NCI-H2171 treated with DMSO at 0.1 percent for 48 hours (cell line): ENCODE measurements at places on chromosomes 5 and 9.

DNA sequence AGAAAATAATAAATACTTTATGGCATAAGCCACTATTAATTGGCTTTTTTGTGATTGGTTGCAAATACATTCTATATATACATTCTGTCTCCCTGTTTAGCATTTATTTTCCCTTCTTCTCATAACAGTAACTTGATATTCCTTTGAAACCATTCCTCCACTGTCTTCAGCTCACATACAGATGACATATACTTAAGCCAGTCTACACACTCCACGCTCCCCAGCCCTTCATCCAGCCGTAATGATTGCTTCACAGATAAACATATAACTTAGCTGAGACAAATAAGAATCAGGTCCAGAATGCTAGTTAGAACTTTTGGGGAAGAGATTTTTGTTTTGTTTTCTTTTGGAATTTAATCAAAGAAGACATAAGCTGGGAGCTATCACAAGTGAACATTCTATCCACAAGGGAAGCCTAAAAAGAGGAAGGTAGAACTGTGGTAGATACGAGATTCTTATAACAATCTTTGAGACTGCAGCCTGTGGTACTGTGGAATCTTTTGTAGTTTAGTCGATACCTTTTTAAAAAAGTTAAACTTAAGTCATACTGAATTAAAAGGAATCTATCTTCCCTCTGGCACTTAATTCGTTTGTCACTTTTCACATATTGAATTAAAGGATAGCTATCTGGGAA is 365.1 kb upstream of the PRR16 start:
- no peak for DNase-seq

- DNase-seq: no peak
These were observed 14.7 kb downstream of the PITX1 start for GRCh38 chr5:135019314-135019713.

DNA sequence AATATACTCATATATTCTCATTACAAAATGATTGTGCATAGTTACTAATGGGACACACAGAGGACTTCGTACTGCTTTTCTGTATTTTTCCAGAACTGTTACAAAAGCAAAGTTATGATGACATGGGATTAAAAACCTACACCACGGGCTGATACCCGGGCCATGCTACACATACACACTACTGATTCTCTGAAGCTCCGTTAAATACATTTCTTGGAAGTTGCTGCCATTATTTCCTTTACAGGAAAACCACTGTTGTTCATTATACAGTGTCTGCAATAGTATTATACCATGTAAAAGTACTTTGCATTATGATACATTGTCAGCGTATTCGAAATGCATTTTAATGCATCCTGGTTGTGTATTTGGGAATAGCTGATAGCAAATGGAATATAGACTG is 32.5 kb downstream of the EBF1 start:
- DNase-seq: no peak

GRCh38 chr5:54883374-54884194 is 101.8 kb downstream of the ESM1 start:
- peak; percentile 43 for DNase-seq

DNA sequence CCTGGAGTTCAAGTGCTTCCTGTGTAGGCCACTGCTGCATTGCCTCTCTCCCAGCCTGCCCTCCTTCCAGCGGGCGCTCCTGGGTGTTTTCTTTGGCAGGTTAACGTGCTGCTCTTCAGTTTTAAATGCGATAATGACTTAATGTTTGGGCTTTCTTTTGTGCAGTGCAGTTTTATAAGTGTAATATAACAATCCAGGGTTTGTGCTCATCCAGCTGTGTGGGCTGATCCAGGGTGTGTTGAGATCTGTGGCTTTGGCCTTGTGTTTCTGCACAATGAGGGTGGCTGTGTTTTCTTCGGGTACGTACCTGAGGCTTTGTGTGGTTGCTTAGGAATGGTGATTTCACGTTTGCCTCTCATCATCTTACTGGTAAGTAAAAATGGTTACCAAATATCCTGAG is 50.6 kb downstream of the PCSK5 start:
- no peak for DNase-seq

DNA sequence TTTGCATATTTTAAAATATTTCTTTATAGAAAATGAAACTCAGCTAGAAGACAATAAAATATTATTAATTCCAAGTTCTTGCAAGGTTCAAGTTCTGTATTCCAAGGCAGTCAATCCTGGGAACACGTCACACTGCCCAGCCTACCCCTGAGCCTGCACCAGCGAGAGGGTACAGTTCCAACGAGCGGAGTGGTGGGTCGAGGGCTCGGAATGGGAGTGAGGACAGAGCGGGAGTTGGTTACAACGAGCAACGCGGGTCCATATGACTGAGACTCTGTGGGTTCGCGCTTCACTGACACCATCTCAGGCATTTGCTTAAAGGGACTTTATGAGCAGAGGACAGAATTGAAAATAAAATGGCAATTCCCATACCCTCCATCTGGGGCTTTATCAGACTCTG is 40.0 kb upstream of the SPTLC1 start:
- peak; percentile 28 for DNase-seq
